ENCODE measurements at places on chromosomes 5 and 9. TPM values are rescaled to one million over a fixed set of nuclear protein-coding genes. Genes with fewer than 3 reads are reported as not detected.

- no peak overlapping the region for H3K4me3 ChIP-seq
- no peak for DNase-seq
- no peaks in the 10 kb centered on the region for H3K4me1 ChIP-seq
- H3K36me3 ChIP-seq, result peaks cover 42% of the 10 kb centered on the region
- no peak overlapping the region for H3K27ac ChIP-seq
- H3K27me3 ChIP-seq, result no peaks in the 10 kb centered on the region
Measured at GRCh38 chr9:94619026-94619425, 20.3 kb downstream of the FBP1 start.

DNA sequence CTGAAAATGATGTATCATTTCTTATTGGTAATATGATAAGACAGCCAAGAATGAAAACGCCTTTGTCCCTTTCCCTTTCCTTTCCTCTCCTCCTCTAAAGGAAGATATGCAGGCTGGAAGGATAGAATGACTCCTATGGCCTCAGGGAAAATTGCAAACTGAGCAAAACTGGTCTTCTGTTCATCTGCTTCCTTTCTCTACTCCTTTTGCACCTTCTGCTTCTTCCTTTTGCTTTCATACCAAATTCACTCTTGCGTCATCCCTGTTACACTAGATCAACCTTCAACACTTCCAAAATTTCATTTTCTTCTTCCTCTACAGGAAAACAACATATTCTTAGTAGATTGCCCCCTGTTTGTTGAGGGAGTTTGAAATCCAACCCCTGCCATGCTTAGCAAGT is 234.1 kb downstream of the ADAMTS6 start:
- no peaks in the 10 kb centered on the region for H3K36me3 ChIP-seq
- H3K27ac ChIP-seq, result no peak overlapping the region
- no peaks in the 10 kb centered on the region for H3K4me1 ChIP-seq

DNA sequence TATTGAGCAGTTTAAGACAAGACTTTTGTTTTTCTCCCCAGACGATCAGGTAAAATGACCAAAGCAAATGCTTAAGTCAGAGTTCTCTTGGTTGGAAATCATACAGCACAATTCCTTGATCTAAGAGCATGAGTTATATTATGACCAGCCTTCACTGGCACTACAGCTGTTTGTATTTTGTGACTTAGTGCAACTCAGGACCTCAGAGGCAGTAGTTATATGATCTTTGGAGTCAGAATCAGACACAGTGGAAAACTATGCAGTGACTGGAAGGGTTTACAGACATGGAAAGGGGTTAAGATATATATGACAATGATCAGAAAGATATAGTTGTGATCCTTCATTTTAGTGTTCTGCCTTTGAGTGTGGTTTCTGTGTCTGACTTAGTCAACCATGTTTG is 24.3 kb downstream of the RAD23B start:
- H3K4me3 ChIP-seq, result no peak overlapping the region
- DNase-seq, result no peak
- no peaks in the 10 kb centered on the region for H3K27me3 ChIP-seq
- no peak overlapping the region for H3K27ac ChIP-seq
- H3K36me3 ChIP-seq, result peaks cover 36% of the 10 kb centered on the region
- peaks cover 8% of the 10 kb centered on the region for H3K4me1 ChIP-seq

GRCh38 chr5:61349935-61350334 is 17.9 kb downstream of the ZSWIM6 start:
- no peak overlapping the region for H3K4me3 ChIP-seq
- H3K27me3 ChIP-seq, result no peaks in the 10 kb centered on the region
- no peak overlapping the region for H3K27ac ChIP-seq
- peaks cover 5% of the 10 kb centered on the region for H3K4me1 ChIP-seq

SPATA24 gene
- polyA plus RNA-seq, result 11.3 TPM

GRCh38 chr5:81965524-81965923 is 6.3 kb upstream of the ATG10 start:
- no peak overlapping the region for H3K4me3 ChIP-seq
- DNase-seq, result no peak
- no peak overlapping the region for H3K27ac ChIP-seq

DNA sequence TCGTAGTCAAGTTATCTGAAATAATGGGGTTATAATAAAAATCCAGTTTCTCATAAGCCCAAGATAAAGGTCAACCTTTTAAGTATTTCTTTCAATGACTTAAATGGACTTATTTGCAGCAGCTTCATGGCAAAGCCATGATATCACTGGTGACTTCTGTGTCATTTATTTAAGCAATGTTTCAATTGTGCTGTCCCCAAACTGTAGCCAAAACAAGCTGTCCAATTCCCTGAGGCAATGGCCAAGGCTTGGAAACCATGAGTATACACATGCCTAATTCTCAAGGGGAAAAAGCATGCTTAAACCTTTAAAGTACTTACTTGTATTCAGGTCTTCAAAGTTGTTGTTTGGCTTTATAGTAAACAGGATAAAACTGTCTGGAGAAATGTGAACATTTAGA is 376.4 kb upstream of the TNC start:
- H3K4me1 ChIP-seq, result no peaks in the 10 kb centered on the region
- DNase-seq, result no peak
- no peak overlapping the region for H3K27ac ChIP-seq
- H3K4me3 ChIP-seq, result no peak overlapping the region
- H3K36me3 ChIP-seq, result no peaks in the 10 kb centered on the region

PAX5 gene
- 0.06 TPM for polyA plus RNA-seq

DNA sequence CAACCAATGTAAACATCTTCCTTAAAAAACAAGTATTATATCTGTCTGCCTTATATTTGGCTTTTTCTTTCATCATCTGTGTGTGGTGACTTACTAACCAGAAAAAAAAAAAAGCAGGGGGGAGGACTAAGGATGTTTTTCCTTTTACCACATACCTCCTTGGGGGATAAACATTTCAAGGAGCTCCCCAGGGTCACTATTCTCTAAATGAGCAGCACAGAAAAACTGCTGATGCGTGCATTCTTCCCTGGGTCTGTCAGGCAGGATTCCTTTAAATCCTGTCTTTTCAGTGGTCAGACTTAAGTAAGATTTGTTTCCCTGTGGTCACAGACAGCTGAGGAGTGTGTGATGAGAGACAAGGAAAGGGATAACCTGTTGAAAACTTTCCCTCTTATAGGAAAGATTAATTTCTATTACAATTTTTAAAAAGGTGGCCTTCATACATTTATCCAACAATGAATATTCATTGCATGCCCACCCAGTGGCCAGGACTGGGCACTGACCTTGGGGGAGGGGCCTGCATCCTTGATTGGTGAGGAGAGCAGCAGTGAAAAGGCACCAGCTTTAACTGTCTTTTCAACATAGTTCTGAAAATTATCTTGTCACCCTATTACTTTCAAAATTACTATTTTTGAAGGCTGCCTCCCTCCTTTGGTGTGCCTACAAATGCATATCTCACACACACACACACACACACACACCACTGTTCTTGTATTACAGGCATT is 123.1 kb downstream of the TLE4 start:
- DNase-seq, result no peak
- no peak overlapping the region for H3K27ac ChIP-seq
- no peak overlapping the region for H3K4me3 ChIP-seq
- no peaks in the 10 kb centered on the region for H3K36me3 ChIP-seq
- no peaks in the 10 kb centered on the region for H3K27me3 ChIP-seq

TYRP1 gene
- polyA plus RNA-seq, result 0.37 TPM

GRCh38 chr5:109833946-109834345 is 144.2 kb downstream of the MAN2A1 start:
- H3K4me1 ChIP-seq, result no peaks in the 10 kb centered on the region
- no peak for DNase-seq
- H3K36me3 ChIP-seq, result peaks cover 23% of the 10 kb centered on the region
- H3K27ac ChIP-seq, result no peak overlapping the region
- no peaks in the 10 kb centered on the region for H3K27me3 ChIP-seq
- no peak overlapping the region for H3K4me3 ChIP-seq

MYOZ3 gene
- 3.0 TPM for polyA plus RNA-seq

SPATA6L gene
- polyA plus RNA-seq, result 7.2 TPM

CDX1 gene
- 196 TPM for polyA plus RNA-seq

Data from large intestine (tissue), 12 donors.